ENCODE measurements at places on chromosomes 4 and X. TPM values are rescaled to one million over a fixed set of nuclear protein-coding genes. Genes with fewer than 3 reads are reported as not detected.

PDGFC gene
- 14.2 TPM for polyA plus RNA-seq

RAB40AL gene
- not detected for polyA plus RNA-seq

MYOZ2 gene
- not detected for polyA plus RNA-seq

CXCL1 gene
- polyA plus RNA-seq, result 42.3 TPM

UGT2B15 gene
- polyA plus RNA-seq, result not detected

DNA sequence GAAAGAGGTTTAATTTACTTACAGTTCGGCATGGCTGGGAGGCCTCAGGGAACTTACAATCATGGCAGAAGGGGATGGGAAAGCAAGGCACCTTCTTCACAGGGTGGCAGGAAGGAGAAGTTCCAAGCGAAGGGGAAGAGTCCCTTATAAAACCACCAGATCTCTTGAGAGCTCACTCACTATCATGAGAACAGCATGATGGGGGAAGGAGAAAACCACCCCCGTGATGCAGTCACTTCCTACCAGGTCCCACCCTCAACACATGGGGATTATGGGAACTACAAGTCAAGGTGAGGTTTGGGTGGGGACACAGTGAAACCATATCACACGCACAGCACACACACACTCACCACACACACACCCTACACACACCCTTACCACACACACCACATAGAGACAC, 104.3 kb downstream of the DCTD start:
- no peak for DNase-seq

DNA sequence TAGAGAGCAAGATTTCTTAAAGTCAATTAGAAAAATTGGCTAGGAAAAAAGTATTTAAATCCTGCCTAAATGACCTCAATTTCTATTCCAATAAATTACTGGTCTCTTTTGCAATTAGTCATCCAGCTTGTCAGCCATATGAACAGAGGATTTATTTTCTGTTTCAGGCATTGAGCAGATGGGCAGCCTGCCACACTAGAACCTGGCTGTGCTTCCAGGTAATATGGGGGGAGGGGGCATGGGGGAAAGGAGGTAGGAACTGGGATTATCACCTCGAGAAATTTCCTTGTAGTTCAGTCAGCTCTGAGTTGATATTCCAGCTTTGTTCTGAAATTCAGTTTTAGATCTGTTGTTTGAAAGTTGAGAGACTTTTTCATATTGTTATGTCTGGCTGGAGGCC, 206.3 kb upstream of the LCORL start:
- DNase-seq, result no peak

DNA sequence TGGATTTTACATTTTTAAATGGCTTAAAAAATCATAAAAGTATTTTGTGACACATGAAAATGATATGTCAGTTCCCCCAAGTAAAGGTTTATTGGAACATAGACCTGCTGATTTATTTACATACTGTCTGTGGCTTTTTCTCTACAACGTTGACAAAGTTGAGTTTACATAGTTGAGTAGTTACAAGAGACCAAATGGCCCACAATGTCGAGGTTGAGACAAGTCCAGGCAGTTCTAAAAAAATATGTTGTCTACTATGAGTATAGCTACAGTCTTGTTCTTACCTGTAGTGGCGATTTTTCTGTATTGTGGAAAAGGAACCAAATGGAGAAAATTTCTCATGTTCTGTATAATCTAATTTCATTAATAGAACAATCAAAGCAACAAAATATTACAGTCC, 163.2 kb downstream of the FRAS1 start:
- DNase-seq, result peak; percentile 92

GRCh38 chr4:179750374-179750773, 2308.1 kb upstream of the AGA start:
- peak; percentile 10 for DNase-seq

DNA sequence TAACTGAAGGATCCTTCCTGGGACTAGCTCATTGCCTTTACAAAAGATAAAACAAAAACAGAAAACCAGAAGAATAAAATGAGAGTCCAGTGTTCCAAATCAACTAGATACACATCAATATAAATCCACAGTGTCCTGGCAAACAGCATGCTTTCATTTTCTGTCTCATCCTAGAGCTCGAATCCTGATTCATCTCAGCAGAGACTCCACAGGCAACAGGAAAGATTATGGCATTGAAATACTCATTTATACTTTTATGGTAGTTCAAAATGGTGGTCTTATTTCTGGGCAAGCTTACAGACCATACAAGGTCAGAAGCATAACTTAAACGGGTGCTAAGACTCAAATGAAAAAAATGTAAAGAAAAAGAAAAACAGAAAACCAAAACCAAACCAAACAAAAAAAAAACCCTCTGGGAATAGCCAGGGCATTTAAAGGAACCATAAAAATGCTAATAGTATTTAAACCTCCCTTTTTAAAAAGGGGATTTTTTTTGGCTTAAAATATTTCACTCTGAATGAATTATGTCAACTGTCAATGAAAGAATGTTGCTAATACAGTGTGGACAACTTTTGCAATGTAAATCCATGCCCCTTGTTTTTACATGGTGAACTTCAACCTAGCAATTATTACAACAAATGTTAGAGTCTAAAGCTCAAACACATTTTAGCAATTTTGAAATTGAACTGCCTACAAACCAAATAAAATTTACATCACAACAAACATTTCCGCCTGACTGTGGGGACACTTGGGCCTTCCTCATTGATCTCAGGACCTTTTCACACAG, 57.9 kb downstream of the GPR101 start:
- no peak for DNase-seq

- DNase-seq, result no peak
These were observed 10.9 kb downstream of the GPAT3 start for GRCh38 chr4:83546786-83547185.

- DNase-seq, result peak; percentile 86
These were observed 167.8 kb downstream of the ZNF330 start for GRCh38 chr4:141388481-141388880.

- DNase-seq, result peak; percentile 48
These were observed 79.8 kb upstream of the LHFPL1 start for GRCh38 chrX:112759512-112759911.

- DNase-seq, result no peak
These were observed 53.6 kb downstream of the HTT start for GRCh38 chr4:3128058-3128457.

All from foreskin keratinocyte (primary cell).